Smooth muscle cell of the umbilical artery (primary cell): ENCODE measurements at places on chromosomes 11 and 22. TPM values are rescaled to one million over a fixed set of nuclear protein-coding genes. Genes with fewer than 3 reads are reported as not detected.

The H19 gene
- total RNA-seq, result 4.6 and 70.7 TPM in 2 replicates

The NAT10 gene
- total RNA-seq, result 12.2 and 24.4 TPM in 2 replicates

The OR4A16 gene
- not detected in 2 replicates for total RNA-seq

The KRTAP5-1 gene
- not detected in 2 replicates for total RNA-seq

The NXPE1 gene
- not detected in 2 replicates for total RNA-seq

The BTG4 gene
- not detected in 2 replicates for total RNA-seq

The GSTP1 gene
- total RNA-seq, result 647 and 1,272 TPM in 2 replicates

The NLRP10 gene
- 0.78 TPM in 1 of 2 replicates, not detected in the other for total RNA-seq

The MS4A7 gene
- total RNA-seq, result not detected in 2 replicates
